ENCODE measurements at places on chromosomes 4 and X.

GRCh38 chrX:31021537-31021936, 50.3 kb downstream of the FTHL17 start:
- no peak for DNase-seq

DNA sequence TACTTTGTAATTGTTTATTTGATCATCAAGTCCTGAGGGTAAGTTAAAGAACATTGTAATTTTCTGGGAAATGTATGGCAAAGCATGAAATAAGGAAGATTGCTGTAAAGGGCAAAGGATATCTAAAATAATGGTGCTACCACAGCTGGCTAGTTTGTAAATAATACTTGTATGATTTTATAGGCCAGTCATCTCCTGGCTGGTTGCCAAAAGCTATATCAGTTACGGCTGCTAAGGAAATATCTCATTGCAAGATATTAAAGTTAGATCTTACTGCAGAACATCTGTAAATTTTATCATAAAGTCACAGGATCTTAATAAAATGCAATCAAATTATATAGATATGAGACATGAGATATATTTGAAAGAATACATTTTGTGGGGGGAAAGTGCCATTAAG, 150.8 kb upstream of the CXCL13 start:
- DNase-seq: no peak

- DNase-seq: no peak
These were observed 40.6 kb upstream of the CYP2U1 start for GRCh38 chr4:107890779-107891178.

DNA sequence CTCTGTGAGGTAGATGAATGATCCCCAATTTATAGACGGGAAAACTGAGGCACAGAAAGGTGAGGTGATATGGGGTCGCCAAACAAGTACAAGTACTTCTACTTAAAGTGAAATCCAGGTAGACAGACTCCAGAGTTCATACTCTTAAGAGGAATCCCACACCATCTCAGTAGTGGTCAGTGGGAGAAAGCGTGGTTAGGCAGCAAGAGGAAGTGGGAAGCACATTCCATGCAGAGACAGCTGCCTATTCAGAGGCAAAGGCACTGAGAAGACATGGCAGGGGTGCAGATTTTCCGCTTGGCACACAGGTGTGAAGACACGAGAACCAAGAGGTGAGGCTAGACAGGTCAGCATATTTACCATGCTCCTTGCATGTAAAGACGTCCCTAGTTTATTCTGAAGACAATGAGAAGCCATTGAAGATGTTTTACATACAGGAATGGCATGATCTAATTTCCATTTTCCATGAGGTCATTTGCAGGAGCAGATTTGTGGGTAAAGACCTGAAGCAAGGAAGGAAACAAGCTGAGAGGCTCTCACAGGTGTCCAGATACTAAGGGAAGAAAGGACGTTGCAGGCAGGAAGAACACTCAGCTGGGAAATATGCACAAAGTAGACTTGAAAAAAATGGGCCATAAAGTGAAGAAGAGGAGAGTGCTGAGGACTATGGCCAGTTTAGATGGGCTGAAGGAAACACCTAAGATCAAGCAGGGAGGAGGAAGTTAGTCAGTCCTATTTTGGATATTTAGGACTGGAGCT, 17.3 kb upstream of the CLNK start:
- DNase-seq: no peak

GRCh38 chr4:100995671-100996070, 351.7 kb downstream of the PPP3CA start:
- no peak for DNase-seq

DNA sequence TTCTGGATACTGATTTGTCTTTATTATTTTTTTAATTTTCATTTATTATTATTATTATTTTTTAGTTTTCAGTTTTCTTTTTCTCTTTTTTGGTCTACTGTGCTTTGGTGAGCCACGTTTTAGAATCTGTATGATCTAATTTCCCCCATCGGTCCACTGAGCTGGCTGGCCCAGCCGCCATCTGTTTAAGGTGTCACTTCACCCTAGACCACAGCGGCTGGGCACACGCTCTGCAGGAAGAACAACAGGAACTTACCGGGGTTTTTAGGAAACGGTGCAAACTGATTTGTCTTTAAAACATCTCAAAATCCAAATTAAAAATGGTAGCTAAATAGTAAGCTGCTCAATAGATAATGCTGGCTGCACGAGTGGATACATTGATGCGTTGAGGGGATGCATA, 48.8 kb upstream of the AMOT start:
- DNase-seq: no peak

- DNase-seq: no peak
These were observed 549.4 kb downstream of the TLL1 start for GRCh38 chr4:166422475-166422874.

DNA sequence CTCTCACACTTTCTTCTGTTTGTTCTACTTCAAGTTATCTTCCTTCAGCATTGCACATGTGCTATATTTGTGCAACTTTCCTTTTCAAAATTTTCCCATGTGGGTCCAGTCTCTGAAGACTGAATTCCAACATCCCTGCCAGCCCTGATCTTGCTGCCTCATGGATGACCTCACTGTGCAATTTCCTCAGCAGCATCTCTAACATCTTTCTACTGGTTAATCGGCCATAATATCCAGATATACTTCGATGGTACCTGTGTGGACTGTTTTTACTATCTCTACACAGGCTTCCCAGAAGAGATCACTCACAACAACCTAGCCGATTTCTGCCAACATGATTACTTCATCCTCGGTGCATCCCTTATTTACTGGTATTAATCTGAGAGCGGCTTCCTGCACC, 41.5 kb downstream of the GPM6A start:
- no peak for DNase-seq

GRCh38 chr4:7894677-7895181, 44.9 kb downstream of the AFAP1 start:
- no peak for DNase-seq

- DNase-seq: peak; percentile 61
These were observed 1.8 kb downstream of the ZFYVE28 start for GRCh38 chr4:2416564-2417225.

DNA sequence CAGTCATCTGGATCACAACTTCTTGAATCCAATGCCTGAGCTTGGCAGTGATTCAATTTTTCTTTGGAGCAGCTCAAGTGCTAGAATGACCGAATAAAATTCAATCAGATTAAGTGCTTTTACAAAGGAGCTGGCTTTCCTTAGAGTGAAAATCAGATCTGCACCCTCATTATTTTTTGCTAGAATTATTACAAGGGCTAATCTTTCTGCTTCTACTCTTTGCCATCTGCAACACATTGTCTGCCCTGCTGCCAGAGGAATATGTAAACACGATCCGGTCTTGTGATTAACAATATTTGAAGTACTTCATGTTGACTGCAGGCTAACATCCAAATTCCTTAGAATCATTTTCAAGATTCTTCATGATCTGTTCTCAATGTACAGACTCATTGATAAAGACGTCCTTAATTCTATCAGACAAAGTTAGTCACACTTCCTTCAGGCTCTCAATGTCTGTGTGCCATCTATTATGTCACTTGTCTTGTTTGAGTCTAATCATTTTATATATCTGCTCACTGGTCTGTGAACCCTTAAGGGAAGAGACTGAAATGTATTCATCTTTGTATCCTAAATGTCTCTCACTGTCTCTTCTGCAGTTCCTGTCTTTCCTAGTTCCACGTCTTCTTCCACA, 531.2 kb downstream of the GALNTL6 start:
- DNase-seq: no peak

DNA sequence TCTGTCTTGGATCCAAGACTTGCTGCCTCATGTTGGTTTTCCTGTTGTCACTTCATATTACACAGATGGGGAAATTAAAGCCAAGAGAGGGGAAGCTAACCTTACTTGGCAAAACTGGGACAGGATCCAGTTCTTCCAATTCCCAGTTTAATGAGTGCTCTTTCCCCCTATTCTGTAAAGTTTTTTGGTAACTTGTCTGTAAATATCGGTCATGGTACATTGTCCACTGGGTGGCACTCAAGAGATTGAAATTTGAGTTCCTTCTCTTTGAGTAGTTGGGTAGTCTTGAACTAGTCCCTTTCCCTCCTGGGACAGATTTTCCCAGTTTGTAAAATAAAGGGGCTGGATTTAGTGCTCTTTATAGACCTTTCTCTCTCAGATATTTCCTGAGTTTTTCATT, 12.4 kb upstream of the EOLA2 start:
- peak; percentile 25 for DNase-seq

GRCh38 chr4:142098900-142099545, 462.6 kb downstream of the IL15 start:
- DNase-seq: no peak

- DNase-seq: peak; percentile 79
These were observed 154.4 kb downstream of the SHROOM3 start for GRCh38 chr4:76589402-76589801.

- DNase-seq: no peak
These were observed 21.5 kb downstream of the CCSER1 start for GRCh38 chr4:90148574-90149148.

- no peak for DNase-seq
These were observed 2.3 kb downstream of the MPP1 start for GRCh38 chrX:154802947-154803346.

DNA sequence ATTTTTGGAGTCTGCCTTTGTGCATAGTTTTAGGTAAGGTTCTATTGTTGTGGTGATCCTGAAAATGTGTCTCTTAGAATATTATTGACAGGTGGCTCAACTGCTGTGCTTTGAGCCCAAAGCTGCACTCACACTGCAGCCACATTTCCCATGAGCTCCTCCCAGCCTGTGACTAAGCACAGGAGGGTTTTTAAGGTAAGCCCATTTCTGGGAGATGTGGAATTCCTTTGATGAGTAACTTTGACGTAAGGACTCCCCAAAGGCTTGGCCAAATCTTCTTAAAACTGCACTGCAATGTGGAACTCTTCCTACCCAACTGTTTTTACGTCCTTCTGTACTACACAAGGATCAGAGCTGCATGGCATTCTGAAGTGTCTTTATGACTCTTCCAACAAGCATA, 20.0 kb upstream of the TMPRSS11A start:
- DNase-seq: no peak

- no peak for DNase-seq
These were observed 2.4 kb downstream of the CORIN start for GRCh38 chr4:47835494-47835893.

GRCh38 chrX:27519226-27519625, 56.1 kb upstream of the PPP4R3C start:
- DNase-seq: no peak

GRCh38 chr4:54548098-54548620, 109.6 kb upstream of the KIT start:
- no peak for DNase-seq

- no peak for DNase-seq
These were observed 191.0 kb upstream of the PPARGC1A start for GRCh38 chr4:24080871-24081270.

- DNase-seq: peak; percentile 87
These were observed 59.3 kb upstream of the CLDN34 start for GRCh38 chrX:9907645-9908387.

DNA sequence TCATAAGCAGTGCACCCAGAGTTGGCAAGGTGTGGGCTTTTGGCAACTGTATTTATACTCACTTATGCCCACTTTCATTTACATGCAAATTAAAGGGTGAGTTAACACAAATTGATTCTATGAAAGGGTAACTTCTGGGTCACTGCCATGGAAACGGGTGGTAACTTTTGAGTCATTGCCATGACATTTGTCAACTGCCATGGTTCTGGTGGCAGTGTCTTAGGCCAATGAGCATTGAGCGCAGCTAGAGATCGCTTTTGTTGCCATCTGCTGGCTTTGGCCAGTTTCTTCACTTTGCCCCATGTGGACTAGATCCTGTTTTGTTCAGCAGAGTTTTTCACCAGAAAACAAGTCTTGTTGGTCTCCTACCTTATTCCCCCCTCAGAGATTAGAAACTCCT, 170.8 kb upstream of the NUDT6 start:
- no peak for DNase-seq

GRCh38 chrX:41384051-41384705, 50.2 kb downstream of the DDX3X start:
- DNase-seq: peak; percentile 65

DNA sequence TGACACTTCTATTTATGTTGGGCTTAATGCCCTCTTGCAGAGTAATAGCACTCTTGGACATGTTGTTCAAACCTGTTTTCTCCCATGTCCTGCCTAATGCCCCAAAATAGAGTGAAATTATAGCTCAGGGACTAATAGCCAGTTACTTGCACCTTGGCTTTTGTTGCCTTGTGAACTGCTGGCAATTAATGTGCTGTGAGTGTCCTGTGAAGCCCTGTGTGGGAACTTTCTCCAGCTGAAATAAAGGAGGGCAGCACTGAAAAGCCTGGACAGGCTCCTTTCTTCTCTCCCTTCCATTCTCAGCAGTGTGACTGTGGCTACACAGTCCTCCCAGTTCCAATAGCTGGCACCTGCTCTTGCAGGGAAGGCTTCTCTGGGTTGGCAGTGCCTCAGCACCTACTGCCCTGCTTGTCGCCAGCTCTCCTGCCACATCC, 72.4 kb downstream of the DCLK2 start:
- no peak for DNase-seq

- DNase-seq: peak; percentile 84
These were observed 29.2 kb upstream of the ASMTL start for GRCh38 chrX:1481636-1482529.

GRCh38 chrX:73126240-73126639, 46.9 kb upstream of the PABPC1L2A start:
- no peak for DNase-seq

GRCh38 chr4:2671267-2671895, 84.8 kb downstream of the TNIP2 start:
- DNase-seq: no peak

DNA sequence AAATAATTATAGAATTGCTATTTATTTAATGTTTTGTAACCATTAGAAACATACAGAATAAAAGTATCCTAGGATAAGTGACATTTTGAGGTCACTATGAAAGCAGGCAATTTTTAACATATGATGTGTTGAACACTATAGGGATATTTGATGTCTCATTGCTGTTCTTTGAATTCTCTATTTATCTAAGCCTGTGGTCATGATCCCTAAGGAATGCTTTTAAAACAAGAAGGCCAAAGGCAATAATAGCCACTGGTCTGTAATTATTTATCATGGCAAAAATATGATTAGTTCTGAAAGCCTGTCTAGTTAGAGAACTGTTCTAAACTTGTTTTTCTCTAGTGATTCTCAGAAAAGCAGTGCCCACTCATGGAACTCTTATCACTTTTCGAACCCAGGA, 186.6 kb downstream of the RPA4 start:
- peak; percentile 76 for DNase-seq

- DNase-seq: no peak
These were observed 387.8 kb downstream of the DCAF12L2 start for GRCh38 chrX:125778261-125778660.

GRCh38 chr4:117814277-117815246, 219.7 kb upstream of the NDST3 start:
- DNase-seq: no peak

- DNase-seq: no peak
These were observed 17.5 kb upstream of the ARAF start for GRCh38 chrX:47543496-47543895.

DNA sequence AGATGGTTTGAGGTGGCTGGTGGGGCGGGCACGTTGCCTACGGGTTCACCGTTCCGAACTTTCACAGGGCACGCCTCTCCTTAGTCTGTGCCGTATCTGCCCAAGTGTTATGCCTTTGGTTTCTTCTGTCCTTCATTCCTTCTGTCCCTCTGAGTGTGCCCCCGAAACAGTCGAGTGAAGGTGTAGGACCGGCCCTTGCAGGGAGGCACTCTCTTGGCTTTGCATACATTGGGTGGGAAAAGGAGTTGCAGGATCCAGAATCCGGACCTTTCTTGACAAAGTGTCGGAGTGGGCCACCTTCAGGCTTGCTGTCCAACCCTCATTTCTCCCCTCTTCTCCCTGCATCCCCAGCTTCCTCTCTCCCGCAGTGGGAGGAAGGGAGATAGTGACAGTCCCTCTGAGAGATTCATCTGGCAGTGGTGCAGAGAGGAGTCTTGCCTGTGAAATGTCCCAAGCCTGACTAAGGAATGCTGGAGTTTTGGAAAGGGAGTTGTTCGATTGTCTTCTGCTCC, 569 bp downstream of the ARFIP1 start:
- peak; percentile 65 for DNase-seq

Data from osteoblast (primary cell).